ENCODE measurements at places on chromosomes 6 and 20.

GRCh38 chr6:44898296-44898930 lies 429.7 kb upstream of the RUNX2 start:
- DNase-seq = no peak

- no peak for DNase-seq
Measured at GRCh38 chr6:25431306-25431974, 152.3 kb downstream of the CARMIL1 start.

GRCh38 chr20:64220420-64220819 lies 35.1 kb upstream of the PCMTD2 start:
- no peak for DNase-seq

- DNase-seq = peak; percentile 64
Measured at GRCh38 chr6:16438718-16439591, 200.6 kb downstream of the GMPR start.

GRCh38 chr6:15242937-15243614 lies 2.8 kb upstream of the JARID2 start:
- no peak for DNase-seq

DNA sequence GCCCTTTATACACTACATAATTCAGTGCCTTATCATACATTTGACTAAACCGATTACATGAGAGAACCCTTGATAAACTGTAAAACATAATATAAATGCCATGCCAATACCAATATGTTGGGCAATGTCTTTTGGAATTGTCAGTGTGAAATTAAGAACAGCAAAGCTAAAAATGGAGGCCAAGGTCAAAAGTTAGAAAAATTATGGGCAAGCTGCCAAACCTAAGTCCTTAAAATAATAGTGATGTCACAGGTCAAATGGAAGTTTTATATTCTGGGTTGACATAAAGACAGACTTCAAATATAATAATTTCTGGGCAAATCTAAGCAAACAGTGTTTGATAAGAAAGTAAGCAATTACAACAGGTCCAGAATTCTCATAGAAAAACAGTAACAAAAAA lies 696.7 kb downstream of the RNF144B start:
- no peak for DNase-seq

DNA sequence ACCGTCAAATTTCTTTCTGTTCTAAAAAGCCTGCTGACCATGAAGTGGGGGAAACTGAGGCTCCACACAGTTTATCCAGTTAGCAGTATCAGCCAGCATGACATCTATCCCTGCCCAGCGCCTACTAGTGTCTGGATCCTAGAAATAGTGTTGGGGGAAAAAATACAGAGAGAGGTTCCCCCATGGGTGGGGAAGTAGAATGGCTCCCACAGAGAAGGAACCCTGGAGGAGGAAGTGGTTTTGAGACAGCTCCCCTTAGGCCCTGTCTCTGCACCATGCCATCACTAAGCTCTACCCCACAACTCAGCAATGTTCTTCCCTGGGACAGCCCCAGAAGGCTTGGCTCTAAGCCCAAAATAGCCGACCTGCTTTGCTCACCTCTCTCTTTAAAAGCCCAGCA lies 153.4 kb downstream of the MBOAT1 start:
- no peak for DNase-seq

- DNase-seq = no peak
Measured at GRCh38 chr6:5659467-5659866, 347.3 kb downstream of the NRN1 start.

- DNase-seq = no peak
Measured at GRCh38 chr6:132971676-132972075, 157.3 kb downstream of the RPS12 start.

DNA sequence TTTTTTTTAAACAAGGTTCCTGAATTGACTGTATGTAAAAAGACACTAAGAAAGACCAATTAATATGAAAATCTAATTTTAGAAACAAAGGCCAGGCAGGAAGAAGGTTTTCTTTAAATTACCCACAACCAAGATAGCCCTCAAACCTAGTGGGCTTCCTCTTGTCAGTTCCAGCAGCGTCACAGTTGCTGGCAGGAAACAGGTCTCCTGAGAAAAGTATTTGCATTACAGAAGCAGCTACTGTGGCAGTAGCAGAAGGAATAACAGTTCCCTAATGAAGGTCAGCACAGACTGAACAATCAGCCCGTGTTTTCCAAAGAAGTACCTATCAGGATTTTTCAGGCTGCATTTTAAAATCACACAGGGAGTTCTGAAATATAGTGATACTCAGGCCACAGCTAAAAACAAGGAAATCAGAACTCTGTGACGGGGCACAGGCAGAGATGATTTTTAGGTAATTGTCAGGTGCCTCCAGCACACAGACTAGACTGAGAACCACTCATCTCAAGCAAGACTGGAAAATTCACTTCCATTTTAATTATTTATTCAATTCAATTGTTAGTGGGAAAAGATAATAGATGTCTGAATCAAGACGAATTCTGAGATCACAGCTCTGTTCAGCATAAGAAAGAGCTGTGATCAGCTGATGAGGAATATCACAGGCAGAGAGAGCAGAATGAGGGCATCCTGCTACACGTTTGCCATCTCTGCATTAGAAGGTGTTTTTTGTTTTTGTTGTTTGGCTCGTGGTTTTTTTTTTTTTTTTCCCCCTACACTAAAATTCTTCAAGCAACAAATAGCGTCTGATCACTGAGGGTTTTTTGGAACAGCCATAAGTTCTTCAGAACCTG lies 230.5 kb upstream of the KHDRBS2 start:
- DNase-seq = no peak

- DNase-seq = no peak
Measured at GRCh38 chr6:17207281-17207680, 73.9 kb upstream of the RBM24 start.

DNA sequence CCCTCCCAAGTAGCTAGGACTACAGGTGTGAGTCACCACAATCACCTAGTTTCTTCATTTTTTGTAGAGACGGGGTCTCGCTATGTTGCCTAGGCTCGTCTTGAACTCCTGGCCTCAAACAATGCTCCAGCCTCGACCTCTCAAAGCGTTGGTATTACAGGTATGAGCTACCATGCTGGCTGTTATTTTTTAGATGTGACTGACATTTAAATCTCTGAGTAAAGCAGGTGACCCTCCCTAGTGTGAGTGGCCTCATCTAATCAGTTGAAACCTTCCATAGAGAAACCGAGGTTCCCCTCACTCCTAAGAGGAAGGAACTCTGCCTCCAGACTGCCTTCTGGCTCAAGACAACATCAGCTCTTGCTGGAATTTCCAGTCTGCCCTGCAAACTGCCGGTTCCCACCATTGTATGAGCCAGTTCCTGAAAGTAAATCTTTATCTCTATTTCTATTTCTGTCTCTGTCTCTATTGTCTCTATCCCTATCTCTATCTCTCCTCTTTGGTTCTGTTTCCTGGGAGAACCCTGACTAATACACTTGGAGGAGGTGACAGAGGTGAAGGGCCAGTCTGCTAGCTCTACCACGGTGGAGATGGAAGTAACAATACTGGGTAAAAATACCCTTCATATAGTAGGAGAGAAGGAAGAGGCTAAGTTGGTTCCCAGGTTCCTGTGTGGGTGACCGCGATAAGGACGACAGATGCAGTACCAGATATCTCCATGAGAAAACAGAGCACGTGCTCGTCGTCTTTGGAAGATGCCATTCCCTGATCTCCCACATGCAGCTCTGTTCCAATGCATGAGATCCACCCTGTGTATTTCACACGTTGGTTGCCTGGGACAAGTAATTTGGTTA lies 81.0 kb downstream of the MYB start:
- no peak for DNase-seq

DNA sequence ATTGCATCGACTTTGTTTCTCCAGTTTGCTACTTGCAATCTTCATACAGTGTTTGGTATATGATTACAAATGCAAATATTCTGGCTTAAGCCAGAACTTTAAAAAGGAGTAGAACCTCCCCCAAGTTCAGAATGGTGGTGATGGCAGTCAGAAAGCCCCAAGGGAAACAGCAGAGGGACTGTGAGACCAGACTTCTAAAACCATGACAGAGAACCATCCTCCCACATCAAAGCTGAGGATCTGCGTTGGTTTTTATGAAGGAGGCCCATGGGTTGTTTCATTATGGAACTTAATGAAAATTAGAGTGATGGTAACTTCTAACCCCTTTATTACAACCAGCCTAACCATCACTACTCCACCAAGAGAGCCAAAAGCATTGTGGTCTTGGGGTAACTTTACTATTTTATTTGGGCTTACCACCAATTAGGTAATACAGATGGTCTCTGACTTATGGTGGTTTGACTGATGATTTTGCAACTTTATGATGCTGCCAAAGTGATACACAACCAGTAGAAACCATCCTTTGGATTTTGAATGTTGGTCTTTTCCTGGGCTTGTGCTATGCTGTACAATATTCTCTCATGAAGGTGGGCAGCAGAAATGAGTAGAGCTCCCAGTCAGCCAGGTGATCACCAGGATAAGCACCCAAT lies 10.9 kb upstream of the MRS2 start:
- DNase-seq = no peak

DNA sequence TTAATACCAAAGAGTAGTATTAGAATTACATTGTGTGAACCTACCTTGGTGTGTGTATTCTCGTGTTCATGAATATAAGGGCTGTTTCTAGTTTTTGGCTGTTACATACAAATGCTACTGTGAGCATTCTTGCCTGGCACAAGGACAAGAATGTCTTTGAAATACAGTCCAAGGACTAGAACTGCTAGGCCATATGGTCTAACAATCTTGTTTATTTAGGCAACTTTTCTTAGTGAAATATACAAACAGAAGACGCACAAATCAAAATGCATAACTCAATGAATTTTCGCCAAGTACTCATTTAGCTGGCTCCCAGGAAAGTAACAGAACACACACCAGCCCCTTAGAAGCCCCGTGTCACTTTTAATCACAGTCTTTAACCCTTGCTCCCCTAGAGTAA lies 28.5 kb downstream of the KDM1B start:
- DNase-seq = no peak

DNA sequence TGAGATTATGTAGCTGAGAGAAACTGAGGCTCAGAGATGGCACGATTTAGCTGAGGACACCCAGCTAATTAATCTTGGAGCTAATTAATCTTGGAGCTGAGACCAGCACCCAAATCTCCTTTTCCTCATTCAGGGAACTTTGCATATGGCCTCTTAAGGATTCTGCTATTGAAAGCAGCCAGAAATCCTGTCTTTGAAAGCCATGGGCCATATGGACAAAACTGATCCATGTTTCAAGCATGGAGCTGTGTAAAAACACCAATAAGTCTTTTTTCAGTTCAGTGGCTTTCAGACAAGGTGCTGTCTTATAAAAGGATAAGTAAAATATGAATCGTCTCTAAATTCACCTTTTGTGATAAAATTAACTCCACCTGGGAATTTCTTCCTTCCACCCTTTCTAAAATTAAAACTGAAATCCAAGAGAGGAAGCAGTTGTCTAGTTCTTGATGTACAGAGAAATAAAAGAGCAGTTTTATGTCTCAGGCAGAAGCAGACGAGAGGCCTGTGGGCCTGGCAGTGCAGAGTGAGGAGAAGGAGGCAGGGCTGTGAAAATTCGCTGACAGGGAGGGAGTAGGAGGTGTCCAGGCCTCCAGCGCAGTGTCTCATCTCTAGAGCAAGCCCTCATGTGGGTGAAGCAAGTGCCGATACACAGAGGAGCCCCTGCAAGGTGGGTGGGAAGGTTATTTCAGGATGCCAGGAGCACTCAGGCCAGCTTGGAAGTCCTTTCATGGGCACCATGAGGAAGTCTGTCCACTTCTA lies 266.9 kb downstream of the UST start:
- DNase-seq = no peak

DNA sequence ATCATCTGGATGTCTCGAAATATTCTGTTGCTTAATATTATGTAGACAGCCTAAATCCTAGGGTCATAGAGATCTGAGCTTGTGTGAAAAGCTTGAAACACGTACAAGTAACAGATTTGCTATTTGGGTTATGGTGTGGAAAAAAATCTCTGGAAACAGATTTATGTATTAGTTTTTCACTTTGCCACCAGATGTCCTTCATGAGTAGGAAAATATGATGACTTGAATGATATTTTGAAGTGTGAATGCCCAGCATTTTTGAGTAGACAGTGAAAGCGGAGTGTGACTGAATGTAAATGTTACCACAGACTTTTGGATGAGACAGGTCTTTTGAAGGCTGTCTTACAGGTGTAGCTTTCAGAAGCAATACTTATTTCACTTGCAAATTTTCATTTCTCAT lies 4.2 kb upstream of the BMP6 start:
- peak; percentile 42 for DNase-seq
